NCI-H1417 treated with DMSO at 0.1 percent for 48 hours (cell line): ENCODE measurements at places on chromosomes 11 and 22.

DNA sequence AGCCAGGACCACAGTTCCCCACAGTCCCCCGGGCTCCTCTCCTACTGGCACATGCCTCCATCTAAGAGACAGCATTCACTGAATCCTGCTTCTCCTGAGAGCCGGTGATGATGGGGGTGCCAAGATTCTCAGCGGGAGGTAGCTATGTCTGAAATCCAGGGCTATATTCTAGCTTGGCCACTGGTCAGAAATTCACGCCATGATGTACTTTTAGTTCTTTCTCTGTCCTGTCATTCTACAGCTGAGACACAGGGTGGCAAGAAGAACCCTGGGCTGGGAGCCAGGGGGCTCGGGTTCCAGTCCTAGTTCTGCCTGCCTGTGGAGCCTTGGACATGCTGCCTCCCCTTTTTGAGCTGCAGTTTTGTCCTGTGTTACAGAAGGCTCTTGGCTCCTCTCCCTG, 59.2 kb upstream of the PHOX2A start:
- DNase-seq: no peak

GRCh38 chr11:75499423-75500190, 26.1 kb downstream of the GDPD5 start:
- DNase-seq: no peak

DNA sequence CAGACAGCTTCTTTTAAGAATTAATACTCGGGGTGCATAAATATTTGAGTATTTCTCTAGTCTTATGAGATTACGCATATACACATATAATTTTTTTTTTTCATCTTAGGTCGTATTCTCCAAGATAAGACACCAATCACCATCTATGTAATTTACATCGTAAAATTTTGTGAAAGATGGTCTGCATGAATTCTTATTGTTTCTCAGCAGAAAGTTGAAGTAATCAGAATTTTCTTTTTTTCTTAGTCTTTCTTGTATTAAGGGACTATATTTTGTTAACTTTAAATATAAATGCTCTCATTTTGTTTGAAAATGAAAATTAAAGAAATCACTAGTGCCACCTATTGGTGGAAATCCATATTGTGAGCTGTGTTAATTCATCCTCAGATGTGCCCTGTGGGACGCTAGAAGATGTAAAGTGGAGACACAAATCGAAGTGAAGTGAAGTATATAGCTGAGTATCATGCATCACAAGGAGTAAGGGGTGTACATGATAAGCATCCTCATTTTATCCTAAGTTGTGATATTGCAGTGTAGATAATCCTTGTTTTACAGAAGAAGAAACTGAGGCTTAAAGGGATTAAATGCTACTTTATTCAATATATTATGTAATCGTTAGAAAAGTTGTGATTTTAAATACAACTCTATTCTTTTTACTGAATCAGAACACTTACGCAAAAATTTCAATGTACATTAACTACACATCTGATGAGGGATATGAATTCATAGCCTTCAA, 2084.3 kb downstream of the LRRC4C start:
- DNase-seq: no peak

DNA sequence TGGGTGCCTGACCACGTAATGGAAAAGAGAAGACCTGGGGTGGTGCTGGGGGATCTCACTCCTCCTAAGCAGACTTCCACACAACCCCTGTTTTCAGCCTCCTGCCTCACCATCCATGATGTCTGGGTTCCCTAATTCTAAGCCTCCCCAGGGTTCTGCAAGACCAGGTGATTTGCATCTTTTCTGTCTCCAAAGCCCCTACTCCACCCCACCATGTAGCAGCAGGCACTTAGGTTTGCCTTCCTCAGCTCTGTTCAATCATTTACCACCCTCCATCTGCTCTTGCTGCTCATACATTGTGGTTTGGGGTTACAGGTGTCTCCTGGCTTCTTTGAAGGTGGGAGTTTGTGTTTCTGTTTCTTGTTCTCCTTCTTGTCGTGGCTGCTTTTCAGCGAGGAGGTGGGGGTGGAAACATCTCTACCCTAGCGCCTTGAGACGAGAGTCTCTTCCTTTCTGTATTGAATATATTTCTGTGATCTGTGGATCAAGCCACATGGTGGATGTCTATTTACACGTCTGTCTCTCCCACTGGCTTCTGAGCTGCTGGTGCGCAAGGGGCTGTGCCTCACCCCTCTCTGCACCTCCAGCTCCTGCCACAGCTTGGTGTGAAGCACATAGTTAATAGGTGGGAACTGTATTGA, 6.6 kb upstream of the SSTR3 start:
- DNase-seq: no peak

- DNase-seq: no peak
Measured at GRCh38 chr11:72673943-72674828, at the start of gene PDE2A. Gene PDE2A, minus strand, starts transcription at chr11:72674422. Its CDS starts 215 bp downstream, at chr11:72674207.

GRCh38 chr11:75100314-75100713, 3.6 kb upstream of the OR2AT4 start:
- no peak for DNase-seq

- no peak for DNase-seq
Measured at GRCh38 chr11:15602047-15602446, 487.3 kb downstream of the INSC start.

DNA sequence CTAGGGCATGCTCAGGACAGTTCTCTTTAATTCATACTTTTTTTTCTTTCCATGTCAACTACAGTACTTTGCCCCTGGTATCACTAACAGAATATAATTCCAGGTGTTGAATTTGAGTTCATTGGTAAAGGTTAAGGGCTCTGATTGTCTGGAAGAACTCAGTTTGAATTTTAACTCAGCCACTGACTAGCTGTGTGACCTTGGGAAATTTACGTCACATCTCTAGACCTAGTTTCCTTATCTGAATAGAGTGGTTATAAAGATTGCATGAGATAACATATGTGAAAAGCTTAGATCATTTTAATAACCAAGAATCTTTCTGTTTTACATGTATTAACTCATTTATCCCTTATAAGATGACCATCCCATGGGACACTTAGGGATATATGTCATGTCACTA, 15.8 kb upstream of the ZC3H12C start:
- no peak for DNase-seq
